Activated CD4-positive, alpha-beta T cell treated with anti-CD3 and anti-CD28 coated beads for 48 hours (primary cell): ENCODE measurements at places on chromosomes 13 and 19.

DNA sequence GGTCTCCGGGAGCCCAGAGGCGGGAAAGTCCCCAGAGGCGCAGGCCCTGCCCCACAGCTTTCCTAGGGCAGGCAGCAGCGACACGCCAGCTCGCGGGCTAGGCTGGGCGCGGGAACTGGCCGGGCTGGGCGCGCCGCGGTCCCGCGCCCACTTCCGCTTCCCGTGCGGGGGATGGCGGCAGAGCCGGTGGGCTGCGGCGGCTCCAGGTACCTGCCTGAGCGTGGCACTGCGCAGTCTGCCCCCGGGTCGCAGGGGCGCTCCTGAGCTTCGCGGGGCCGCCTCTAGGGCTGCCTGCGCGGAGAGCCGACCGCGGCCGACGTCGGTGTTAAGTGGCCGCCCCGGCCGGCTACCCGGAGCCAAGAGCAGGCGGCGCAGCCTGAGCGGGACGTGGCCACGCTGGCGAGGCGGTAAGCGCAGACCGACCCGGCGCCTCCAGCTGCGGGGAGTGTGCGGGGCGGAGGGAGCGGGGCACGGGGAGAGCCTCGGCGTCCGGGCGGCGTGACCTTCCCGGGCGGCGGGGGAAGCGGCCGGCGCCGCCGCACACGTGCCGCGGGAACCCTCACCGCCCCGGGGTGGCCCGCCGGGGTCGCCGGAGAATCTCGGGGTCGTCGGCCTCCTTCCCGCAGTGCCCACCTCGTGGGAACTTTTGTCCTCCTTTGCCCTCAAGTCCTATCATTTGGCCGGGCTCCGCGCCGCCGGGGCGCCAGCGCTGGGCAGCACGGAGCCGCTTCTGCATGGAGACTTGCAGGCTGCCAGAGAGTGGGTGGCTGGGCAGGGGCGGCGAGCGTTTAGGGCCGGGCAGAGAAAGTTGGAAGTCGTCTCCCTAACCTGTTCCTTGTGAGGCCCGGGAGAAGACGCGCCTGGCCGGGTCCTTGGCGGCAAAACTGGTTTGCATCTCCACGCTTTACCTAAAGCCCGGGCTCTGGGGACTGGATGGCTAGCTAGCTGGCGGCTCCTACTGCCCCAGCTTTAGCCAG is 31.4 kb upstream of the MPHOSPH8 start:
- peak; percentile 56 for DNase-seq

- no peak for DNase-seq
These were observed 185.7 kb downstream of the TEX29 start for GRCh38 chr13:111506125-111506524.

DNA sequence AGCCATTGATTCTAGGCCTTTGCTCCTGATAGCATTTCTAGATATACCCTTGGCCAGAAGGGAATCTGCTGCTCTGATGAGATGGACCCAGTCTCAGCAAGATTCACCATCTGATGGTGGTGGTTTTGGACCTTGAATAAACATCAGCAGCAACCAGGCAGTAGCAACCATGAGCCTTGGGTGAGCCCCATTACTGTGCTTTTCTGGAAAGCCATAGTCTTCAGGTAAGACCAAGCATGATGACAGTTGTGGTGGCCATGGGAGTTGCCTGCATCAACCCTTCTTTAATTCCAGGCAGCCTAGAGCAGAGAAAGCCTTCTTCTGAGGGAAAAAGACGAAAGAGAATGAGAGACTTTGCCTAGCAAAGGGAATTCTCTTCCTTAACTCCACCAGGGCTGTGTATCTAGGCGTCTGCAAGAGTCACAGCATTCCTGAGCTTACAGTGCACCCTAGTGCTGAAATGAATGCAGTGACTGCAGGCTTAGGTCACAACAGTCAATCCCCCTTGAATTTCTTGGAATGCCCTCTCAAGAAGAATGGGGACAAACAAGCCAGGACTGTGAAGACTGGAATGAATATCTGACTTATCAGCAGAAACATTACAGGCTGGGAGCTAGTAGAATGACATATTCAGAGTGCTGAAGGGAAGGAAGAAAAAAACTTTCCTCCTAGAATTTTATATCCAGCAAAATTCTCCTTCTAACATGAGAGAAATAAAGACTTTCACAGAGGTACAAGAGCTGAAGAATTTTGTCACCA is 942.4 kb upstream of the PCDH20 start:
- DNase-seq = no peak

DNA sequence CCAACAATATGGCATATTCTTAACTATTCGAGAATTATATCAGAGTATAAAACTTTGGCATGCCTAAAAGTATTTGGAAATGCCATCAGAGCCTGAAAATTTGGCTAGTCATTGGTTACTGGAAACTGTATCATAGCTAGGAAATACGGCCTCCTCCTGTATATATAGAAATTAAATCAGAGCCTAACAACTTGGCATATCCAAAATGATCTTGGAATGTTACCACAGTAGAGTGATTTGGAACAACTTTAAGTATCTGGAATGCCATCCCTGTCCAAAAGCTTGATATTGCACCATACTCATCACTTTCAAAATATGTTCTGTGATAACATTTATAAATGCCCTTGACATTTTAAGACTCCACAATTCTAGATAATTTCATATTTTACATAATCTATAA is 335.8 kb downstream of the SLITRK1 start:
- DNase-seq = no peak

DNA sequence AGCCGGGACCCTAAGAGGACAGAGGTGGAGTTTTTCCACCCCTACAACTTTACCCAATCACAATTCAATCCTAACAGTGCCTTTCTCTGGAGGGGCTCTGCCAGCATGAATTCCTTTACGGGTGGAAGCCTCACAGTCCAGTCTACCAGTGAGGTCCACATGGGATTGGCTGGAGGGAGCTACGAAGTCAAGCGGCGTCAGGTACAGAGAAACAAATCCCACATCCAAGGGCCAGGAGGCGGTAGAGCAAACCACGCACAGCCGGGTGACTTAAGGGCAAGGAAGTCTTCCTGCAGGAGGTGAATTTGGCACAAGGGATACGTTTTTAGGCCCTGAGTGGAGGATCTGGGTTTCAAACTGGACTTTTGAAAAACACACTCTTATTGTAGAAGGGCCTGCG is 199.6 kb downstream of the UQCRFS1 start:
- no peak for DNase-seq

DNA sequence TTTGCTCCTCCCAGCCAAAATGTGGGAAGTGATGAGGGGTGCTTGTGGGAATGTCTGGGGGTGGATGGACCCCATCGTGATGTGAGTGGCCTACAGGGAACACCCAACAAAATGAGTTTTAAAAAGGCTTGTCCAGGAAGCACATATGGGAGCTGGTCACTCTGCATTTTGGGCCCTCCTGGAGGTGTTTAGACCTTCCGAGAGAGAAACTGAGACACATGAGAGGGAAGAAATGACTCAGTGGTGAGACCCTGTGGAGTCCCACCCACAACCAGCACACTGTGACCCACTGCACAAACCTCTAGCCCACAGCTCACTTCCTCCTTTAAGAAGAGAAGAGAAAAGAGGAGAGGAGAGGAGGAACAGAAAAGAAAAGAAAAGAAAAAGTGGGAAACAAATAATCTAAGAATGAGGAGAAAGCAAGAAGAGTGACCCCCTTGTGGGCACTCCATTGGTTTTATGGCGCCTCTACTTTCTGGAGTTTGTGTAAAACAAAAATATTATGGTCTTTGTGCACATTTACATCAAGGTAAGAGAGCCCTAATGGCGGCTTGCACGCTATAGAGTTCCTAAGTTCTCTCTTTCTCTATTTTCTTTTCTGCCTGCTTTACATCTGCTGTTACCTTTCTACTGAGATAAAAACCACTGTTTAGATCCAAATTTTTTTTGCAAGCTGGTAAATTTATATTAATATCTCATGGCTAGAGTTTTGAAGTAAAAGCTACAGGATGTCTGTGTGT is 13.3 kb upstream of the LILRB1 start:
- DNase-seq = no peak

- DNase-seq = peak; percentile 78
These were observed 158.2 kb downstream of the NALCN start for GRCh38 chr13:101258071-101258470.

DNA sequence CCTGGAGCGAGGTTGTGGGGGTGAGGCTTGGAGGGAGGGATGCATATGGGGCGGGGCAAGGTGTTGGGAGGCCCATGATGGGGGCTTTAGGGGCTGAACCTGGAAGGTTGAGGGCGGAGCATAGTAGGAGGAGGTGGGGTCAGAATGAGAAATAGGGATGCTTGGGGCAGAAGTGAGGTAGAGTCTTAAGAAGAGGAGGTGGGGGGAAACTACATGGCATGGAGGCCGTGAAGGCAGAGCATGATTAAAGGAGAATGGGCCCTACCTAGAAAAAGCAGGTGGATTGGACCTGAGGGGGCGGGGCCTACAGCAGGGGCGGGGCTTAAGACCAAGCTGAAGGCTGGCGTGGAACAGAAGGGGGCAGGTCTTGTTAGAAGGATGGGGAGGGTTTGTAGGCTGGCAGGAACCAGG is 799 bp downstream of the NR1H2 start:
- DNase-seq = peak; percentile 79

DNA sequence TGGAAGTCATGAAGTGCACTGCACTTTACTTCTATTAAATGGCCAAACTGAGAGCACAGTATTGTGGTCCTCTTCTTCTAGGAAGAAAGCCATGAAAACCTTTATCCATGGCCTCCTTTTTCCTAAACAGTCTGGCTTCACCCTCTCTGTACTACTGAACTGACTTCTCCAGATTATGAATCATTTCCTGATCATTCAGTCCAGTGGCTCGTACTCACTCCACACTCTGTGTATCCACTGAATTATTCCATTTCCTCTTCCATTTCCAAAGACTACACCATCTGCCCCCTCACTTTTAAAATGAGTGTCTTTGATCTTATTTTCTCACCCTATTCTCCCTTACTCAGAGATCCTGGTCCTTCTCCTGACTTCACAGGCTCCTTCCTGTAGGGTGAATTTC is 29.7 kb upstream of the FREM2 start:
- no peak for DNase-seq

- no peak for DNase-seq
These were observed 14.0 kb upstream of the ZNF347 start for GRCh38 chr19:53172889-53173288.
